Activated T-cell treated with anti-CD3 and anti-CD28 coated beads, Interleukin-2, amount 50 U/mL, for 48 hours (primary cell): ENCODE measurements at places on chromosomes 12 and 14.

- DNase-seq, result no peak
Measured at GRCh38 chr12:80273144-80273543, 170.9 kb upstream of the PTPRQ start.

GRCh38 chr14:36975834-36976233, 196.6 kb downstream of the SLC25A21 start:
- no peak for DNase-seq

- DNase-seq, result no peak
Measured at GRCh38 chr14:39474416-39474911, 42.2 kb upstream of the FBXO33 start.

DNA sequence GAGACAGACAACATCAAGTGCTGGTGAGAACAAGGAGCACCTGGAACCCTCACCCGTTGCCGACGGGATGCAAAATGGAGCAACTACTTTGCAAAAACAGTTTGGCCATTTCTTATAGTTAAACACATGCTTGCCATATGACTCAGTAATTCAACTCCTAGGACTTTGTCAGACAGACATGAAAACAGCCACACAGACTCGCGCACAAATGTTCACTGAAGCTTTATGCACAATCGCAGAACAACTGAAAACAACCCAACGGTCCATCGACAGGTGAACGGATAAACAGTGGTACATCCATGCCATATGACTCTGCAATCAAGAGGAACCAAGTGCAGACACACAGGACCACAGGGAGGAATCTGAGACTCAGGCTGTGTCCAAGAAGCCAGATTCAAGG, 30.8 kb downstream of the NCOR2 start:
- no peak for DNase-seq

- DNase-seq, result no peak
Measured at GRCh38 chr12:5643266-5643665, 211.4 kb downstream of the NTF3 start.
